ENCODE measurements at places on chromosomes 1 and 21.

- no peak for DNase-seq
These were observed 5.8 kb downstream of the ATP1B1 start for GRCh38 chr1:169112241-169112640.

- no peak for DNase-seq
These were observed 38.7 kb downstream of the ETNK2 start for GRCh38 chr1:204112876-204113730.

DNA sequence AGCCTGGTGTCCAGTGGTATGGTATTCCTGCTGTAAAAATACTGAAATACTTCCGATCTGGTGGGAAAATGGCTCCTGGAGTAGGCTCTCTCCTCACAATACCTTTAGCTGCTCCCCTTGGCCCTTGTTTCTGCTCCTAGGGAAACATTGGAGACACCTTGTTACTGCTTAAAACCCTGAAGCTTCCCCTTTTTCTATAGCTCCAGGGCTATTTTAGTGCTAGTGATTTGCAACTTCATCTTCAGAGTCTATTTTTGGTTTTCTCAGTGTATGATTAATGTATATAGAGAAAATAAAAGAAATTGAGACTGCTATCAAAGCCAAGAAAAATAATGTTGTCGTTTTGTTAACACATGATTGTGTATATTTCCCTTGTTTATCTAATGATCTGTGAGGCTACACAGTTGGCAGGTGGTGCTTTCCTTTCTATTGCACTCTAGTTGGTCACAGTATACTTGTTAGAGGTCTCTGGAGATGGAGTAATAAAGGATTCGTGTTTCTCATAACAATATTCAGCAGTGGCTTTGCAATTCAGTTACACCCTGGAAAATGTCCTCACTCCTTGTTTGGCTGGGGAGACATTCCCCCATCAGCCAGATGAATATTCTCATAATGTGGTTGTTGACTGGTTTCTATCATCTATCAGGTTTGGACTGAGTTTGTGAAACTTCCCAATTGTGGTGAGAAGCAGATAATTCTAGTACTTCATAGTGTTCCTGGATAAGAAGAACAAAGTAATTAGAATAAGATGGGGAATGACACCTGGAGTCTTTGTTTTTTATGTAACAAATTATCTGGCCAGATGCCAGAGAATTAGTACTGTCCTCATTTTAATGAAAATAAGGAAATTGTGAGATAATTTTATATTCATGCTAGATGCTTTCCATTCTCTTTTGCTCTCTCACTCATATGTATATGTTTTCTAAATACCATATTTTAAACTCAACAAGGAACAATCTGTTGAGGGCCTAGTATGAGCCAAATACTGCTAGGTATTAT, 44.8 kb upstream of the CACYBP start:
- DNase-seq = no peak

GRCh38 chr1:97013941-97014340, 292.4 kb downstream of the PTBP2 start:
- no peak for DNase-seq

DNA sequence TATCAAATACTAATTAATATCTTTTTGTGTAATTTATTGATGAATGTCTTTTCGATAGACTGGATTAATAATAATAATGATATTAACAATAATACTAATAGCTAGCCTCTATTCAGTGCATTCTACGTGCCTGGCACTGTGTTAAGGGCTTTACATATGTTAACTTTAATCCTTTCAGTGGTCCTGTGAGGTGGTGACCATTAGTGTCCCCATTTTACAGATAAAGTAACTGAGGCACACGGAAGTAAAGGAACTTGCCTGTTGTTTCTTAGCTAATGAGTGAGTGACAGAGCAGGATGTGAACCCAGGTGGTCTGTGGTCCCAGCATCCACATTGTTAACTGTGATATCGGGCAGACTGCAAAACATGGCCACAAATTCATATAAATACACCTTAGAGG, 335.7 kb upstream of the PROX1 start:
- no peak for DNase-seq

- no peak for DNase-seq
These were observed 58.0 kb downstream of the MDM4 start for GRCh38 chr1:204574016-204574864.

- DNase-seq = peak; percentile 59
These were observed 536 bp downstream of the LGALS8 start for GRCh38 chr1:236524142-236524894.

DNA sequence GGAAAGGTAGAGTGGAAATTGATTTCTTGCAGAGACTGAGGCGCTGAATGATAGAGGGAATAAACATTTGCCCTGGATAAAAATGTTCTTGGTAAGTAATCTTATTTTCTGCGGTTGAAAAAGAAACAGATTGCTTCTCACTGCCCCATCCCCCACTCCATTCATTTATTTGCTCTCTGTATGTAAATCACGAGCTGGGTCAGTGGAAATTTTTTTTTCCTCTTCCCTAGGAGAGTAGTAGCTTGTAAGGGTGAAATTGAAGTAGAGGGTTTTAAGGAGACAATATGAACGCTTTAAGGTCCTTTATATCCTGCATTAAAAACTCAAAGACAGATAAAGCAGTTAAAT, 1.4 kb upstream of the BRINP3 start:
- no peak for DNase-seq

DNA sequence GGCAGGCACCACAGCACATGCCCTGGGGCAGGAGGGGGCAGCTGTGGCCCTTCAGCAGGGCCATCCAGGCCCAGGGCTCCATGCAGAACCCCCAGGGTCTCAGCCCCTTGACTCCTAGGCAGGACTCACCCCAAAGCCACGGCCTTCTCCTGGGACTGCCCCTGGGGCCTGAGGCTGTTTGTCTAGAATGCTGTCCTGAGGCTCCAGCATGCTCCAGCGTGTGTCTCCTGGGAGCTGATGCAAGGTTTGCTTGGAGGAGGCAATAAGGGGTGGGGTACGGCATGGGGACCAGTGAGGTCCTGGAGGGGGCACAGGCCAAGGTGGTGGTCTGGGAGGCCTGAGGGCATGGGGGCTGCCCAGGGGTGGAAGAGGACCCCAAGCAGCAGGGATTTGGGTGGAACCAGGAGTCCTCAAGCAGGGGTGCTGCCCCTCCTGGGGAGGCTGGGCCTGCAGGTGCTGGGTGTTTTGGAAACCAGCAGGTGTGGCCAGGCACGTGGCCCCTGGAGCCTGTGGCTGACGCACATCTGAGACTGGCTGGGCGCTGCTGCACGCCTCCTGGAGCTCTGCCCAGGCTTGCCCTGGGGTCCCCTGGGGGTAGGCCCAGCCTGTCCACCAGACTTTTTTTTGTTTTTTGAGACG, 7.8 kb upstream of the CALML6 start:
- no peak for DNase-seq

DNA sequence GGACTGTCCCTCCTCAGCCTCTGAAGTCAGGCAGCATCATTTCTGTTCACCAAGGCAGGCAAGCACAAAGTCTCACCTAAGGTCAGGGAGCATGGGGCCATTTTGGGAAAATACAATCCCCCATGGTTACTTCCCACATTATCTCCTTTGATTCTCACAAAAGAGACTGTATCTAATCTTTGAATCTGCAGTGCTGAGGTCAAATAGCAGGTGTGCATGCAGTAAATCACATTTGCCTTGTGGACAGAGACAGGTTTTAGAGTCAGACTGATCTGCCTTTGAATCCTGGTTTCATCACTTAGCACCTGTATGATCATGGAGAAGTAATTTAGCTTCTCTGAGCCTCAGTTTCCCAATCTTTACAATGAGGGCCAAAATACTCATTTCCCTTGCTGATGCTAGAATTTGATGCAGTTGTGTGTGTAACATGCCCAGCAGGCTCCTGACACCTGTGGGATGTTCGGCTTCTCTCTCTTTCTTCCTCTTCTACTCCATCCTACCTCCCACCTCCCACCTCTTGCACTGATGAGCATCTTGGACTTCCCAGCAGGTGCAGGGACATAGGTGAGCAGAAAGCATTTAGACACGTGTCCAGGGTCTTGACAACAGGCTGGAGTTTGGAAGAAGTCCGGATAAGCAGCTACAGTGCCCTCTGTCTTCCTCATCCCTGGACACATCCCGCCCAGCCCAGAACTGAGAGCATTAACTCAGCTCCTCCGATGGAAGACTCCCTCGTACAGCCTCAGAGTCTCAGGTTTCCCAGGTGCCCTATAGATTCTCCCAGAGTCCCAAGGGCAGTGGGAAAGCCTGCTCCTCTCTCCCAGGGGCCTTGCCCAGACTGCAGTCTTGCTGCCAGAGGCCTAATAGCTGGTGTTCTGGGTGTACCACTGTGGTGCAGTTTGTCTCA, 18.9 kb downstream of the NENF start:
- DNase-seq = no peak

DNA sequence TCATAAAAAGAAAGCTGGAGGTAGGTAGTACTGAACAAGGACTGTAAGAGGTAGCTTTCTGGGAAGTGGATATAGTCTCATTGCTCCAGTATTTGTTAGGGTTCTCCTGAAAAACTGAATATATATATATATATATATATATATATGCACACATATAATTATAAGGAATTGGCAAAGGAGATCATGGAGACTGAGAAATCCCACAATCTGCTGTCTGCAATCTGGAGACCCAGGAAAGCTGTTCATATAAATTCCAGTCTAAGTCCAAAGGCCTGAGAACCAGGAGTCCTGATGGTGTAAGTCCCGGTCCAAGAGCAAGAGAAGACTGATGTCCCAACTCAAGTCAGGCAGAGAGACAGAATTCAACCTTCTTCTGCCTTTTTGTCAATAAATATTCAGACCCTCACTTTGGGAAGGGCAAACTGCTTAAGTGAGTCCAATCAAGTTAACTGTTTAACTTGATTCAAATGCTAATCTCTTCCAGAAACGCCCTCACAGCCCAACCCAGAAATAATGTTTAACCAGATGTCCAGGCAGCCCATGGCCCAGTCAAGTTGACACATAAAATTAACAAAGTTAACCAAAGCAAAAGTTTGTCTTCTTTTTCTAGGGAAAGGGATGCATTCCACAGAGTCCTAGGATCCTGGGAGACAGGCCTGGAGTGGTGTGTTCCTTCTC, 225.3 kb upstream of the KAZN start:
- DNase-seq = no peak

GRCh38 chr1:217139513-217139912, 416.3 kb upstream of the ESRRG start:
- DNase-seq = no peak

DNA sequence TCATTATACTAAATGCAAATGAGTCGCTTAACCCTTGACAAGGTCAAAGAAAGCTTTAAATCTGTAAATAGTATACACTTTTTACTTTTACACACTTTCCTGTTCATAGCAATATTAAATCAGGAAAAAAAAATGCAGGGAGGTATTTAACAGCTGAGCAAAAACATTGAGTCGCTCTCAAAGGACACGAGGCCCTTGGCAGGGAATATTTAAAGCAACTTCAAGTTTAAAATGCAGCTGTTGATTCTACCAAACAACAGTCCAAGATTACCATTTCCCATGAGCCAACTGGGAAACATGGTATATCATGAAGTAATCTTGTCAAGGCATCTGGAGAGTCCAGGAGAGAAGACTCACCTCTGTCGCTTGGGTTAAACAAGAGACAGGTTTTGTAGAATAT, 62.7 kb downstream of the CAPN2 start:
- no peak for DNase-seq

DNA sequence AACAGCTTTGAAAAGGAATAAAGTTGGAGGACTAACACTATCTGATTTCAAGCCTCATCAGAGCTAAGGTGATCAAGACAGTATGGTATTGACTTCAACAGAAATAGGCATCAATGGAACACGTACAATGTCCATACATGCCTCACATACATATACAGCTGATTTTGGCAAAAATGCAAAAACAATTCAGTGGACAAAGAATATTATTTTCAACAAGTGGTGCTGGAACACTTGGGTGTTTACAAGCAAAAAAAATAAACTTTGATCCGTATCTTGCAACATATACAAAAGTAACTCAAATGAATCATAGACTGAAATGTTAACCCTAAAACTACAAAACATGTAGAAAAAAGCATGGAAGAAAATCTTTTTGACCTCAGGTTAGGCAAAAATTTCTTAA, 141.9 kb upstream of the ZC3H11B start:
- no peak for DNase-seq

- DNase-seq = no peak
These were observed 6.2 kb downstream of the TGFBR3 start for GRCh38 chr1:91879733-91880132.

GRCh38 chr1:25033828-25034705, 104.0 kb upstream of the RUNX3 start:
- no peak for DNase-seq

- DNase-seq = peak; percentile 15
These were observed 70.0 kb downstream of the PLD5 start for GRCh38 chr1:242454262-242455051.

- DNase-seq = no peak
These were observed 30.8 kb upstream of the DMBX1 start for GRCh38 chr1:46458846-46459245.

GRCh38 chr1:224185208-224185607, 2.2 kb downstream of the DEGS1 start:
- no peak for DNase-seq

- DNase-seq = peak; percentile 38
These were observed 154.8 kb downstream of the SLC45A1 start for GRCh38 chr1:8472668-8473067.

DNA sequence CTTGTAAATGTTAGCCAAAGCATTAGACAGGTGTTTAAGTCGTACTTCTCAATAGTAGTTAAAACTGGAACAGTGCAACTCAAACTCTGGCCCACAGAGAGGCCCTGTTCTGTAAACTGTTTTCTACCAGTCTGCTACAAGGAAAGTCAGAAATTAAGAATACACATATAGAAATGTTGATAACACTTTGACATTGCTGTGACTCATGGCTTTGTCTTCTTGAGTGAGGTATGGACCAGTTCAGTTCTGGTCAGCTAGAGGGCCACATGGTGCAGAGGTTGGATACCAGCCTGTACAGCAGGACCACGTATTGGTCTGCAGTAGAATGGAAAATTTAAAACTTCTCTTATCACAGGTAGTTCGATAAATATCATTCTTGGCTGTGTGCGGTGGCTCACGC, 22.3 kb downstream of the ZBTB8B start:
- DNase-seq = no peak

DNA sequence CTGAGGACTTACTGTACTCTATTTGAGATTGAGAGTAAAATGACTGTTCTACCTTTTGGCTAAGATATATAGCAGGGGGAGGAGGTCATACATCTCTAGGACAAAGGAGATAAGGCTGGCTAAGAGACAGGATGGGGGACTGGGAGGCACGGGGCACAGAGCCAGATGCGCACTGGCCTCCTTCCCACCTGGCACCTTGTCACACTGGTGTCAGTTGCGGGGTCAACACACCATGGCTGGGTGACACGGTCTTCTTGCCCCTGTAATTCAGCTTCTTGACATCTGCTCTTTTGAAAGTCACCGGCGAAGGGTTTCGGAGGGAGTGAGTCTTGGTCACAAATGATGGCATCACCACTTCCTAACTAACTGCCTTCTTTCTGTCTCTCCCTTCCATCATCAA, 177.3 kb downstream of the ZSCAN20 start:
- DNase-seq = no peak

DNA sequence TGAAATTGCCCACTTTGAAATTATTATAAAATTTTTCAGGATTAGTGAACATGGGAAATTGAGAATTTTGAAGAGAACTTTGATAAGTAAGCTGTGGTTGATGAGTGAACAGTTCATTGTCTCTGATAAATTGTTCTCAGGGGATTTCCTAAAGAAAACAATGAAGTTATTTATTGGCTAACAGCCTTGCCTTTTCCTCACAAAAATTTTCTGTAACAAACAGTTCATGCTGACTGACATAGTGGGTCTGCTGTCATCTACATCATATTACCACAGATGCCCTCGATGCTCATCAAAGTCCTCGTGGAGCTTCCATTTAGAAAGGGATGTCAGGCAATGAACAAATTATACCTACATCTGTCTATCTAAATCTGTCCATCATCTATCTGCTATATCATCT, 113.4 kb downstream of the PTBP2 start:
- DNase-seq = no peak

GRCh38 chr1:244645414-244645813, 7.5 kb upstream of the DESI2 start:
- no peak for DNase-seq
